ENCODE measurements at places on chromosomes 7 and 10.
A peak's percentile ranks its signal among the peaks of the same experiment; 100 is the strongest.

DNA sequence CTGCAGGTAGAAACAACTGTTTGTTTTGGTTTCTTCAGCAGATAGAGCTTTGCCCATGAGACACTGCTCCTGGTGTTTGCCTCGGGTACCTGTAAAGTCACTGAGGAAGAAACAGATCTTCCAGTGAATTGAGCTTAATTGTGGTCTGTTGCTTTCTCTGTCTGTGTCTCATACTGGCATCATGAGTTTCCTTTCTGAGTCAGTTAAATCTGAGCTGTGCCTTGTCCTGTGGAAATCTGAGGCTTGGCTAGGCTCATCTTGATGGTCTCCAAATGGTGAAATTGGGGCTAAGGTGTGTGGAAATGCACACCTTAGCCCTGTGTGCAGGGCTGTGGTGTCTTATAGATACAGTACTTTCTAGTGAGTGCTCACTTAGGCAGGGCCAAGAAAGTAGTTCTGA lies 67.4 kb downstream of the GBF1 start:
- no peak for DNase-seq

- DNase-seq = no peak
These were observed 1.3 kb downstream of the ITPRIP start for GRCh38 chr10:104336821-104337467.

- DNase-seq = no peak
These were observed 9.4 kb downstream of the NUDT5 start for GRCh38 chr10:12186323-12186722.

DNA sequence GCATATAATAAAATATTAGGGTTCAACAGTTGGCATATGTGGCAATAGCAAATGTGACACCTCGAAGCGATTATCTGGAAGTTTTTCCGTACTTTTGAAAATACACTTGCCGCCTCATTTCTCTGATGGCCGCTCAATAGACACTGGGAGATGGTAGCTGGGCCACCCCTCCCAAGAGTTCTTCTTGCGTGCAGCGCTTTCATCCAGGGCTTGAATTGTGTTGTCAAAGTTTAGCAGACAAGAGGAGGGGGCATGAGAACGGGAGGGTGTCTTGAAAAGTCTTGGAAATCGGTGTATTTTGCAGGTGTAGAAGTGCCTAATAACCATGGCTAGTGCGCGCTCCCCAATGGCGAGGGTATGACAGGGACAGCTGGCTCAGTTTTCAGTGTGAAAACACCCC lies 8.5 kb downstream of the PTF1A start:
- DNase-seq = no peak

DNA sequence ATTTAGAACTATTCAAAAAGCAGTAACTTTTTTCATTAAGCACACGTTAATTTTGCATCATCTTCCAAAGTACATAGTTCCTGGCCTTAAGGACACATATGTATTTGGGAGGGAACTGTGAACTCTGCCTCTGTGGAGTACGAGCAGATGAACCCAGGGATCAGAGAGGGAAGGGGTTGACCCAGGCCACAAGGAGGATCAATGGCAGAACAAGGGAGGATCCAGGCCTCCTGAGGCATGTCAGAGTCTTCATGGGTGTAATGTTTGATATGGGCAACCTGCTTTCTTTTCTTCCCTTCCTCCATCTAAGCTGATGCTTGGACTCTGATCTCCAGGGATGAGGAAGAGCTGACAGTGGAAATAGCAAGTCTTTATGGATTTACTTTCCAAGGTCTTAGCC lies 164.0 kb downstream of the SH2D4B start:
- DNase-seq = no peak

GRCh38 chr7:34282271-34282670 lies 375.7 kb upstream of the NPSR1 start:
- no peak for DNase-seq

GRCh38 chr10:35640951-35641675 lies 983 bp downstream of the FZD8 start:
- DNase-seq = peak; percentile 28

DNA sequence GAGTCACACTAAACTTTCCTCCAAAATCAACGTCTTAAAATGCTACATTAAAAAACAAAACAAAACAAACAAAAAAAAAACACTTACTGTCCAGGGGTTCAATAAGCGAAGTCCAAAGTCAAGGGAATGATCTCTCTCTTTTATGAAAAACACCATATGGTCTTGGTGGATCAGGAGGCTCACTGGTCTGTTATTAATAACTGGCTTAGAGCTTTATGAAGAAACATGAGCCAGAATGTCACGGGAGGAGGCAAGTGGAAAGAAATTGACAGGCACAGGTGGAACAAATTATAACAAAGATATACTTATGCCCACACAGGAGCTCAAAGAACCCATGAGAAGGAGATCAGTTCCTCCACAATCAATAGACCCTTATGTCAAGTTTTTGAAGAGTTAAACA lies at the start of gene MRLN:
Gene MRLN, minus strand, starts transcription at position 189 of the 400 bp plus-strand sequence.
- DNase-seq = no peak

Measured in nucleus accumbens (tissue), 56 donors.